ENCODE measurements at places on chromosomes 7 and 10.
A peak's percentile ranks its signal among the peaks of the same experiment; 100 is the strongest.

GRCh38 chr10:103470761-103471653, 8.0 kb downstream of the CALHM3 start:
- no peak for DNase-seq

DNA sequence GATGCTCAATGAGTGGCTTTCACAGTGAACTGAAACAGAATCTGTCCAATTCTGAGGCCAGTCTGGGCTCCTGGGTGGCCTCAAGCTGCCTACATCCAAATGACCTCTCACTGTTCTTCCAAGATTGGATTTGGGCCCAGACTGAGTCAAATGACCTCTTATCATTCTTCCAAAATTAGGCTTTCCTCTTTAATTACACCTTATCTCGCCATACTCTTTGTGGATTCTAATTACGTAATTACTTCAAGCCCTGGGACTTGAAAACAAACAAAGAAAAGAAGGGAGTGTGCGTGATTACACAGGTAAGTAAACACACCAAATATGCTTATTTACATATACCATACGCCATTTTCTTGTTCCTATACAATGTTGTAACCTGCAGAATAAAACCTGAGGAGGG, 18.8 kb downstream of the SORBS1 start:
- no peak for DNase-seq

GRCh38 chr7:139541600-139542307, 18.3 kb downstream of the CLEC2L start:
- DNase-seq, result peak; percentile 74

GRCh38 chr7:131501422-131501821, 55.0 kb downstream of the PODXL start:
- no peak for DNase-seq

- peak; percentile 29 for DNase-seq
Measured at GRCh38 chr10:85598646-85599045, 767.9 kb downstream of the GRID1 start.

DNA sequence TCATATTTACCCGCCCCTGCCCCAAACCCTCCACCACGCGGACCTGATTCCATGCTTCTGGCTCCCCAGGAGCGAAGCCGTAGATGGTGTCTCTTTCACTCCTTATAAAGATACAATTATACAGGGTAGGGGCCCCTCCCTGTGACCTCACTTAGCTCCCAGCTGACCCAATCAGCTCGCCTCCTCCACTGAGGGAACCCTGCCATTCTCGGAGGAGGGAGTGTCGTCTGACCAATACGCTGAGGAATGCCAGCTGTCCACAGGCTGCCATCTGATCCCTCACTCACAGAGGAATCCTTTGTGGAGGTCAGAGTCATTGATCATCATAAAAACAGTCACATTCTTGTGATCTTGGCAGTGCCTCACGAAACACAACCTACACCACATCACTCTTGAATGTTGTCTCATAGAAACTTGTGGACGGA, 67.5 kb upstream of the INSIG1 start:
- DNase-seq, result peak; percentile 95

DNA sequence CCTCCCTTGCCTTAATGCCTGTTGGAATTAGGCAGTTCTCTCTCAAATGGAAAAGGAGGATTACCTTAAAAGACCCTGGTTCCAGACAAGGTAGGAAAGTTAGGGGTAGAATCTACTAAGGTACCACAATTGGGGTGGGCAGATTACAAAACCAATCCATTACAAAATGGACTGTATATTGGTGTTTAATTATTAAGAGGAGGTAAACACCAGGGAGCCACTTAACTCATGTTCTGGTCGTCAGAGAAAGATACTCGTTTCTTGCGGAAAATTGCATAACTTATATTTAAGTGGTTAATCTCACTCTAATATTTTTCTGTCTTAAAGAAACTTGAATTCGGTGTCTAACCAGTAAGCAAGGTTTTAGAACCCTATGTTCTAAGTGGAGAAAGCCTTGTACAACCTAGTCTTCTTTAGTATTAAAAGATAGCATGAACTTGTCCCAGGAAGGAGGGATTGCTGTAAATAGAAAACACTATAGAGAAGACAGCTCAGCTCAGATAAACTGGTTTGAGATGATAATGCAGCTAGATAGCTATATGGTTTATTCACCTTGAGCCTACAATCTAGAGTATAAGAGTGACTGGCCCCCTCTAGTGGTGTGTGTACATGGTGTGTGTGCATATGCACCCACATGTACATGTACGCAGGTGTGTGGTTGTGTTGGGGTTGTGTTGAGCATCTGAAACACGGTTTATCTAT, 58.0 kb upstream of the STRIP2 start:
- peak; percentile 58 for DNase-seq

GRCh38 chr7:90313907-90314306, 7.2 kb downstream of the FAM237B start:
- no peak for DNase-seq

GRCh38 chr7:25854059-25854458, 297.9 kb upstream of the NFE2L3 start:
- no peak for DNase-seq

- peak; percentile 76 for DNase-seq
Measured at GRCh38 chr10:123154711-123155505, 706 bp downstream of the BUB3 start.
